Activated naive CD4-positive, alpha-beta T cell treated with anti-CD3 and anti-CD28 coated beads, Interleukin-2, amount 10 ng/mL, durations not matched to agents 7 days and 5 days (primary cell): ENCODE measurements at places on chromosomes 7 and 10.

- H3K4me3 ChIP-seq: no peak overlapping the region
- H3K27ac ChIP-seq: no peak overlapping the region
- no peaks in the 10 kb centered on the region for H3K36me3 ChIP-seq
- no peaks in the 10 kb centered on the region for H3K27me3 ChIP-seq
- no peak for DNase-seq
Observed at GRCh38 chr7:465710-466400, 53.8 kb downstream of the PDGFA start.

DNA sequence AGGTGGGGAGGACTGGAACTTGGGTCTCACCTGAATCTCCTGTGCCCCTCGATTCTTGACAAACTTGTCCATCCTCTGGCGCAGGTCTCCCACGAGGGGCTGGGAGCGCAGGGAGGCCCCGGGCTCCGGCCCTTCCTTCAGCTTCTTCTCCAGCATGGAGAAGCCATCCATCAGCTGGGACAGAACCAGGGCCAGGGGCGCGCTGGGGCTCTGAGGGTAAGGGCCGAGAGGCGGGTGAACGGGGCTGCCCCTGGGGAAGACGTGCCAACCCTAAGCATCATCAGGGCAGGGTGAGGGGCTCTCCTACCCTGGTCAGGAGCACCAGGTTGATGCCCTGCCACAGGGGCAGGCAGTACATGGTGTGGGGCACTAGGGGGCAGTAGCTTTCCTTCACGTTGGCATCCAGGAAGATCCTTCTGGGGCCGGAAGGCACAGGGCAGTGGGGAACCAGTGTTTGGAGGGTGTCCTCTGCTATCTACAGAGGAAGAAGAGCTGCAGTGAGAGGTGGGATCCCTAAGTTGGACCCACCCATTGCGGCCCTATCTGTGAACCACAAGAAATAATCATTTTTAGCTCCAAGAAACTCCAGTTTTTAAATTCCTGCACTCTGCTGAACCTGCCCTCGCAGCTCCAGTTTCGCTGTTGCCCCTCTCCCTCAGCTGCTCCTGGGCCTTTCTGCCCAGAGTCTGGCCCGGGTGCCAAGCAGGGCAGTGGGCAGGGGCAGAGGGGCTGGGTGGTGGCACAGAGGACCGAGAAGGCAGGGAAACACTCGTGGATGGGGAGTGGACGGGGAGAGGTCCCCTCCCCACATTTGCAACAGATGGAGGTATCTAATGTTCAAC, 10.8 kb upstream of the PYROXD2 start:
- no peak overlapping the region for H3K27ac ChIP-seq
- no peaks in the 10 kb centered on the region for H3K4me1 ChIP-seq
- H3K4me3 ChIP-seq: no peak overlapping the region
- DNase-seq: peak; percentile 61
- H3K27me3 ChIP-seq: no peaks in the 10 kb centered on the region

DNA sequence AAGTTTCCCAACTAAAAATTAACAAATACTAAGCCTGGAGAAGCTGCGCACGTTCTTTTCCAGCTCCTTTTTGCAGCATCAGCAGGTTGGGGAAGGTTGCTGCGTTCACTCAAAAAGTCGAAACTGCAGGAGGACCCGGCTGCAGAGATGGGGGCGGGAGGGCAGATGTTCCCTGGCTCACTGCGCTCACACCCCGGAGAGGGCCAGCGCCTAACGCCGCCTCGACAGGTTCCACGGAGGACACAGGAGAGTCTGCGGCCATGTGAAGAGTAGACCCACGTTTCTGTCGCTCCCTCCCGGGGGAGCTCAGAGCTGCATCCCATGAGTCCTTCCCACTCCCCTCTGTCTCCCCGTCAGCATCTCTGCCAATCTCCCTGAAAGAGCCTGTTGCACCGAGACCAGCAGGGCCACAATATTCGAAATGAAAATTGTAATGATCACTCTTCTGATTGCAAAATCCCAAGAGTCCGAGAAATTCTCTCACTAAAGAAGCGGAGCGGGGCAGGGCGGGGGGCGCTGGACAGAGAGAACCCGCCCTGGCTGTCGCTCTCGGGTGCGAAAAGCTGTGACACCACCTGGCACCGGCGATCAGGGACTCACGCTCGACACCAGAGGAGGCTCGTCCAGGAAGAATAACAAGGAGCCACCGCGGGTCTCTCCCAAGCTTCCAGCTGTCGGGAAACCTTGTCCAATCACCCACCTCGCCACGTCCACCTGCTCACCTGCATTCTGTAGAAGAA, 131.5 kb upstream of the PFKP start:
- no peaks in the 10 kb centered on the region for H3K4me1 ChIP-seq
- no peak overlapping the region for H3K4me3 ChIP-seq
- no peak for DNase-seq
- H3K36me3 ChIP-seq: no peaks in the 10 kb centered on the region
- no peak overlapping the region for H3K27ac ChIP-seq

- peaks cover 38% of the 10 kb centered on the region for H3K4me1 ChIP-seq
- peaks cover 31% of the 10 kb centered on the region for H3K36me3 ChIP-seq
- no peak for DNase-seq
- H3K27me3 ChIP-seq: no peaks in the 10 kb centered on the region
Observed at GRCh38 chr10:73408061-73408460, 5.8 kb downstream of the ANXA7 start.

DNA sequence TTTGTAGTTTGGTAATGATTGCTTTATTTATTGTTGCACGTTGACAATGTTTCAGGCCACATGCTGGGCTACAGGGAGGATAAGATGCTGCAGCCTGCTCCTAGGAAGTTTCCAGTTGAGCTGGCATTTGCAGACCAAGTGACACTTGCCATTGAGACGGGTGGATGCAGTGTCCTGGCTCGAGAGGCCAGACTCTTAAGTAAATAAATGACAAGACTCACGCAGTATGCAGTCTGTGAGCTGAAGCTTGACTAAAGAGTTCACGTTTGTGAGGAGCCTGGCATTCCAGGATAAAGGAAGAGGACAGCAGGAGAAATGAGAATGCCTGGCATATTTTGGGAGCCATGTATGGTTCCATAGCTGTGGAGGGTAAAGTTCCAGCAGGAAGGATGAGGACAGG, 105.8 kb downstream of the BAMBI start:
- no peaks in the 10 kb centered on the region for H3K36me3 ChIP-seq
- DNase-seq: no peak
- H3K27me3 ChIP-seq: no peaks in the 10 kb centered on the region
- H3K4me3 ChIP-seq: no peak overlapping the region
- no peaks in the 10 kb centered on the region for H3K4me1 ChIP-seq
- H3K27ac ChIP-seq: no peak overlapping the region

- H3K27me3 ChIP-seq: no peaks in the 10 kb centered on the region
- no peaks in the 10 kb centered on the region for H3K4me1 ChIP-seq
- H3K36me3 ChIP-seq: no peaks in the 10 kb centered on the region
- H3K4me3 ChIP-seq: no peak overlapping the region
- H3K27ac ChIP-seq: no peak overlapping the region
Observed at GRCh38 chr7:109387530-109387929, 817.9 kb downstream of the DNAJB9 start.

DNA sequence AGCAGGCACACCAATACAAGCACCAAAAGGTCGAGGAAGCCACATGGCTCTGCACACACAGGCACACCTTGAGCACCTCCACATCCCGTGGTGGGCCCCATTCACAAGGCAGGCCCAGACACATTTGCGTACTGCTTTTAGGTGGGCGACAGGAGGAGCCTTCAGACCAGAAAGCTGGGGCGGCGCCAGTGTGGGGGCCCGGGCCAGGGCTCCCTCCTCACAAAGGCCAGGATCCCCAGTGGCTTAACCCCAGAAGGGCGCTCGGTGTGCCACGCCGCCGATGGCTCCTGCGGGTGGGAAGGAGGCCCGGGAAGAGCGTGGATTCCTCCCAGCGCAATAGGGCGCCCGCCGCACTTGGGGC, 2.8 kb upstream of the SMARCD3 start:
- no peak overlapping the region for H3K27ac ChIP-seq
- peaks cover 20% of the 10 kb centered on the region for H3K4me1 ChIP-seq
- H3K36me3 ChIP-seq: no peaks in the 10 kb centered on the region
- H3K4me3 ChIP-seq: no peak overlapping the region
- DNase-seq: no peak

DNA sequence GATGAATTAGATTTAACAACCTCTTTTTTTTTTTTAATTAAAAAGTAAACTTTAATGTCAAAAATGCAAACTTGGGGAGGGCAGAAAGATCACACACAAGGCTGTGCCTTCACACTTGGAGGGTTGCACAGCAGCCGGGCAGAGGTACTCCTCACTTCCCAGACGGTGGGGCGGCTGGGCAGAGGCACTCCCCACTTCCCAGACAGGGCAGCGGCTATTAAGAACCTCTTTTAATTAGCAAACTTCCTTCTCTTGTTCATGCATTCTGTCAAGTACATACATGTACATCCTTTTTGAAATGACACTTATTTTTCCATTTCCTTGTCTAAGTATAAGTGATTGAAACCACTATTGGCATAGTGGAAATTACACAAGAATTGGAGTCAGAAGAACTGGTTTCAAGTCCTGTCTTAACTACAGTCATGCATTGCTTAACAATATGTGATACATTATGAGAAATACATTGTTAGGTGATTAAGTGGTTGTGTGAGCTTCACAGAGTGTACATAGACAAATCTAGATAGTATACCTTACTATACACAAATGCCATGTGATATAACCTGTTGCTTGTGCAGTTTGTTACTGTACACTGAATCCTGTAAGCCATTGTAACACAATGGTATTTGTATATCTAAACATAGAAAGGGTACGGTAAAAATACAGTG, 26.5 kb downstream of the BTRC start:
- DNase-seq: no peak
- H3K4me3 ChIP-seq: no peak overlapping the region
- no peaks in the 10 kb centered on the region for H3K27me3 ChIP-seq
- peaks cover 2% of the 10 kb centered on the region for H3K4me1 ChIP-seq

- peak; percentile 31 for DNase-seq
- no peak overlapping the region for H3K27ac ChIP-seq
- H3K4me3 ChIP-seq: no peak overlapping the region
- no peaks in the 10 kb centered on the region for H3K36me3 ChIP-seq
- no peaks in the 10 kb centered on the region for H3K27me3 ChIP-seq
Observed at GRCh38 chr7:141785706-141786552, 4.1 kb upstream of the TAS2R5 start.

- peaks cover 3% of the 10 kb centered on the region for H3K4me1 ChIP-seq
- H3K36me3 ChIP-seq: no peaks in the 10 kb centered on the region
- no peak overlapping the region for H3K27ac ChIP-seq
- no peak for DNase-seq
- no peaks in the 10 kb centered on the region for H3K27me3 ChIP-seq
Observed at GRCh38 chr10:95790982-95791381, 35.0 kb downstream of the ENTPD1 start.

GRCh38 chr7:148883266-148884048, 634 bp downstream of the EZH2 start:
- H3K4me3 ChIP-seq: peak overlapping the region; percentile 93
- peaks cover 25% of the 10 kb centered on the region for H3K36me3 ChIP-seq
- peak overlapping the region; percentile 95 for H3K27ac ChIP-seq
- H3K27me3 ChIP-seq: no peaks in the 10 kb centered on the region
- peaks cover 42% of the 10 kb centered on the region for H3K4me1 ChIP-seq

GRCh38 chr10:133104963-133105640, 17.4 kb downstream of the ADGRA1 start:
- DNase-seq: no peak
- no peak overlapping the region for H3K4me3 ChIP-seq
- H3K27ac ChIP-seq: no peak overlapping the region
- H3K4me1 ChIP-seq: no peaks in the 10 kb centered on the region
- H3K27me3 ChIP-seq: peaks cover 40% of the 10 kb centered on the region

DNA sequence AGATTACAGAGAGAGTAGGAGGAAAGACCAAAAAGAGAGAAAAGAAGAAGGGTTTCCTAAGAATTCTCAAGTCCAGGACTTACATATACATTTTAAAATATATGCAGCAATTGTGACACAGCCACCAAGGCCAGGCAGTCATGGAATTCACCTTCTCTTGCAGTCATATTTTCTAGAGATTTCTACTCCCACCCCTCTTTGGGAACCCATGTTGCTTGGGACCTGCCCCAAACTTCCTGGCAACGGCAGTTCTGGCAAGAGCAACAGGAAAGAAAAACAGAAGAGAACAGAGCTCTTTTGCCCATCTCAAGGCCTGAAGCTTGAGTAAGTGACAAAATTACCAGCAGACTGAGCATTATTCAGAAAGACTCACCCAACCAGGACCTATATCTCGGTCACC, 128.3 kb upstream of the ASAH2 start:
- DNase-seq: no peak
- peaks cover 3% of the 10 kb centered on the region for H3K36me3 ChIP-seq
- H3K4me3 ChIP-seq: no peak overlapping the region
- H3K4me1 ChIP-seq: peaks cover 3% of the 10 kb centered on the region
- no peak overlapping the region for H3K27ac ChIP-seq

DNA sequence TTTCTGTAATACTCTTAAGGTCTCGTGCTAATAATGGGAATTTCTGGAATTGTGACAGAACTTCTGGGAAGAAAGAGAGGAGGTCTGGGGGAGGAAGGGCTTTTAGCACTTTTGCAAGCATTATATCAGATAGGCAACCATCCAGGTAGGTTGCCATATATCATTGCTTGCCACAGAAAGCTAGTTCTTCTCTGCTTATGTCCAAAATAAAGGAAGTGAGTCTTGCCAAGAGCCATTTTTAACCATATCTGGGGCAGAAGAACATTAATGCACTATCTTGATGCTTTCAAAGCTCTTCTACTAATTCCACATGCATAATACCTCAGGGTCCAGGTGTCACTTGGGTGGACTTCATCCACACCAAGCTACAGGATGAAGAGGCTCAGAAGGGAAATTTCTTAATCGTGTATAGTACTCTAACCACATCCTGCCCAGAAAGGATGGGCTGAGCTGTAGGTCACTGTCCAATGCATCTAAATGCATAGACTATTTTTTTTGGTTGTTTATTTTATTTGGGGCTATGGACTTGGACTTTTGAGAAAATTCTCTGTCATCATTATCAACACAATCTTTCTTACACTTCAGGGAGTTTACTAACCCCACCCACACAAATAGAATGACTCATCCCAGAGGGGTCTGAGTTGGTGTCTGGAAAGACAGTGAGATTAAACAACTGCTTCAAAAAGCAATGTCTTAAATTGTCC, 68.9 kb upstream of the ADO start:
- H3K27ac ChIP-seq: no peak overlapping the region
- DNase-seq: no peak
- H3K36me3 ChIP-seq: no peaks in the 10 kb centered on the region
- no peaks in the 10 kb centered on the region for H3K4me1 ChIP-seq
- H3K27me3 ChIP-seq: no peaks in the 10 kb centered on the region
- H3K4me3 ChIP-seq: no peak overlapping the region

DNA sequence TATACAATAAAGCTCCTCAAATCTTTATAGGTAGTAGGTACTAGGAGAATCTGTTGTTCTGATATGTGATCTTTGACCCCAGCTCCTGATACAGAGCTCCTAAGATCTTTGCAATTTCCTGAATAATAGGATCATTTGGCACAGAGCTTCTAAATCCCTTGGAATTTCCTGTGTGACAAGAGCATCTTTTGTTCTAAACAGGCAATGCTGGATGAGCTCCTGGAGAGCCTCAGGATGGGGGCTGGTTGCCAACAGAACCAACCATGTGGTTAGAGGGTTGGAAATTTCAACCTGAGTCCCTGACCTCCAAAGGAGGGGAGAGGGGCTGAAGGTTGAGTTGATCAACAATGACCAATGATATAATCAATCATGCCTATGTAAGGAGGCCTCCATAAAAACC, 629.0 kb downstream of the CCSER2 start:
- no peak for DNase-seq
- no peak overlapping the region for H3K27ac ChIP-seq
- H3K36me3 ChIP-seq: no peaks in the 10 kb centered on the region
